Activated T-helper 17 cell treated with anti-CD3 and anti-CD28 coated beads, Interleukin-2, amount 50 U/mL, for 72 hours (primary cell): ENCODE measurements at places on chromosomes 3 and 15.

DNA sequence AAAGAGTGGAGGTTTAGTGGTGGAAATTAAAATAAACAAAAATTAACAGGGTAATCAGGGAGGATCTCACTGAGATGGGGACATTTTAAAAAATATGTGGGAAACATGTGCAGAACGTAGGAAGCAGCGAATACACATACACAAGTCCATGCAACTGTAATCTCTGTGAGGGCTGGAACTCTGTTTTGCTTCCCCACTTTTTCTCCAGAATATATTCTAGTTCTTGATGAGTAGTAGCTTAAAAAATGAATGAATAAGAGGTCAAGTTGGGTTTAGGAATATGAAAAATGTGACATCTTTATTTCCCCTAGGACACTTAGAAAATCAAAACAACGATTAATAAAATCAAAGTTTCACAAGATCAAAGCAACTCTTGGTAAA, 312.2 kb upstream of the ZNF717 start:
- no peak overlapping the region for H3K27ac ChIP-seq
- H3K27me3 ChIP-seq, result no peaks in the 10 kb centered on the region
- no peak for ATAC-seq
- H3K4me3 ChIP-seq, result no peak overlapping the region
- no peaks in the 10 kb centered on the region for H3K36me3 ChIP-seq

- no peaks in the 10 kb centered on the region for H3K36me3 ChIP-seq
- no peaks in the 10 kb centered on the region for H3K4me1 ChIP-seq
- H3K27ac ChIP-seq, result no peak overlapping the region
- no peak for ATAC-seq
These were observed 53.5 kb upstream of the WNT5A start for GRCh38 chr3:55540579-55540978.

GRCh38 chr3:61725851-61726333, 164.5 kb downstream of the PTPRG start:
- H3K4me1 ChIP-seq, result no peaks in the 10 kb centered on the region
- ATAC-seq, result no peak
- peaks cover 3% of the 10 kb centered on the region for H3K27me3 ChIP-seq

DNA sequence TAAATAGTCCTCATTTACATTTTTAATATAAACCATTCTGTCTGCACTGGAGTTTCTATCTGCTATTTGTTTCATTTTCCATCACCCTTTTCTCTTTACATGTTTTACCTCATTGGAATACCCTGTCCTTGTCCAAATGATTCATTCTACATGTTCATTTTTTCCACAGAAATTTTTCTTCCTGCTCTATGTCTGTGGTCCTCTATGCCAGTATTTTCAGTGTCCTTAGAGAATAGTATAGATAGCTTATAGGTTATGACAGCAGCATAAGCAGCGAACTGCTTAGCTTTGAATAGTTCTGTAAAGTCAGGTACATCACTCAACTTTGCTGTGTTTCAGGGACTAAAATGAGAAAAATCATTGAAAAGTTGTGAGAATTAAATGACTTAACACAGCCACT, 742.3 kb upstream of the CBLB start:
- ATAC-seq, result no peak
- H3K27ac ChIP-seq, result no peak overlapping the region
- no peak overlapping the region for H3K4me3 ChIP-seq

- no peaks in the 10 kb centered on the region for H3K4me1 ChIP-seq
- ATAC-seq, result no peak
- no peak overlapping the region for H3K4me3 ChIP-seq
- no peak overlapping the region for H3K27ac ChIP-seq
- peaks cover 12% of the 10 kb centered on the region for H3K27me3 ChIP-seq
These were observed 16.2 kb upstream of the PDIA5 start for GRCh38 chr3:123050666-123051065.

- H3K4me1 ChIP-seq, result no peaks in the 10 kb centered on the region
- no peak for ATAC-seq
- no peaks in the 10 kb centered on the region for H3K36me3 ChIP-seq
- H3K27me3 ChIP-seq, result no peaks in the 10 kb centered on the region
- no peak overlapping the region for H3K27ac ChIP-seq
These were observed 4.5 kb upstream of the NANOGP8 start for GRCh38 chr15:35089551-35089950.

GRCh38 chr3:12392101-12392878, 92.0 kb upstream of the TSEN2 start:
- H3K27ac ChIP-seq, result no peak overlapping the region
- peaks cover 9% of the 10 kb centered on the region for H3K4me1 ChIP-seq
- H3K4me3 ChIP-seq, result no peak overlapping the region
- peaks cover 4% of the 10 kb centered on the region for H3K27me3 ChIP-seq

DNA sequence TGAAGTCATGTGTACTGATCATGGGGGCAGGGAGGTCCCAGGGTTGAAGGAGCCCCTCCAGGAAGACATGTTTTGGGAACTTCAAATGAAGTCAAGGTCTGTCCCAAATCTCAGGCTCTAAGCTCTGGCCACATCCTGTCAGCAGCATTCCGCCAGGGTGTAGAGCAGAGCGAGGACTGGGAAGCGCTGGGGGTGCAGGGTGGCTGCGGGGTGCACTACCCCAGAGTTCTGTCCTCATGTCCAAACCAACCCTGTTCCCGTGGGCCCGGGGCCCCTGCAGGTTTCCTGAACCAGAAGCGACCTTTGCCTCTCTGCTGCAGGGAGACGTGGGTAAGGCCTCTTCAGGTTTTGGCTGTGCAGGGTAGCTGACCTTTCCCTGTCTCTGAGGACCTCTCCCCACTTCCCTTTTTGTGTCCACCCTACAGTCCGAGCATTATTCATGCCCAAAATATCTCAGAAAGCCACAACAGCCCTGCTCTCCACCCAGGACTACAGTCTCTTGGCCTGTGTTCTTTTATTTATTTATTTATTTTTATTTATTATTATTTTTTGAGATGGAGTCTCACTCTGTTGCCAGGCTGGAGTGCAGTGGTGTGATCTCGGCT, 26.6 kb upstream of the FLNB start:
- H3K27me3 ChIP-seq, result no peaks in the 10 kb centered on the region
- H3K27ac ChIP-seq, result no peak overlapping the region
- ATAC-seq, result no peak
- H3K36me3 ChIP-seq, result no peaks in the 10 kb centered on the region

DNA sequence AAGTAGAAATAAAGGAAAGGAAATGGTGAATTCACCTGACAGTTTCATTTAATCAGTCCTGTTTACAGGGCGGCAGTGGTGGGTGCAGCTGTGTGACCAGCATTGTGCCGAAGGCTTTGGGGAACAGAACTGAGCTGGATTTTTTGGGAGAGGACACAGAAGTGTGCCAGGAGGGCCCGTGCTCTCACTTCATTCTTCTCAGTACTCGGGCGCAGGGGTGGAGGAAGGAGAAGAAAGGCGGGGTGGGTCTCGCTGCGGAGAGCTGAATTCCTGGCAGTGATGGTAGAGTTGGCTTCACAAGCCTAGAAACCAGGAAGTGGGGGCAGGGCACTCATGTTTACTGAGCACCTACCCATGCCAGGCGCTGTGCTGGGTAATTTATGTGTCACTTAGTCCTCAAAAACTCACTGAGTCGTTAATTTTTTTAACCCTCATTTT, 64.6 kb downstream of the CRTC3 start:
- H3K4me1 ChIP-seq, result peaks cover 56% of the 10 kb centered on the region

DNA sequence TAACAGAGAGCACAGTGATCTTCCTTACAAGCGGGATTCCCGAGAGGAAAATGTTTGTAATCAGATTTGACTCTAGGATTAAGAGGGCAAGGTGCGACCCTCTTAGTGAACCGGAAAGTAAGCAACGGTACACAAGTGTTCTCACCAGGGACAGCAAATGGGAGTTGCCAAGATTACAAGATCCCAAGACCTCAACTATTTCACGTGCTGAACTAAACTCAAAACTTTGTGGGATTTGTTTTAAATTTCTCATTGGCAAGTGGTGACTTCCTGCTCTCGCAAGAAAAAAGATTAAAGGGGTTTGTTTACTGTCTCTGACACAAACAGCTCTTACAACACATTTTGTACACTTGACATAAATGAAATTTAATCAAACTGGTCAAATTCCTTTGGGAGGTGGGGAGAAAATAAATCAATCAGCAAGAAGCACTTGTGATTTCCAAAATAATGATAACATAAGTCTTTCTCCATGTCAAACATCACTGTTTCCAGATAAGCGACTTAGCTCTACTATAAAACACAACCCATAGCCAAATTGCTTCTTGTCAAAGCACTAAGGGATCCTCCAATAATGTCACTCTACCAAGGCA, 2.2 kb upstream of the PGPEP1L start:
- H3K36me3 ChIP-seq, result no peaks in the 10 kb centered on the region
- no peak overlapping the region for H3K27ac ChIP-seq
- H3K4me3 ChIP-seq, result no peak overlapping the region
- ATAC-seq, result no peak

GRCh38 chr15:29123171-29123570, 146.5 kb downstream of the NSMCE3 start:
- no peaks in the 10 kb centered on the region for H3K4me1 ChIP-seq
- H3K36me3 ChIP-seq, result no peaks in the 10 kb centered on the region
- H3K27me3 ChIP-seq, result no peaks in the 10 kb centered on the region
- no peak overlapping the region for H3K4me3 ChIP-seq

DNA sequence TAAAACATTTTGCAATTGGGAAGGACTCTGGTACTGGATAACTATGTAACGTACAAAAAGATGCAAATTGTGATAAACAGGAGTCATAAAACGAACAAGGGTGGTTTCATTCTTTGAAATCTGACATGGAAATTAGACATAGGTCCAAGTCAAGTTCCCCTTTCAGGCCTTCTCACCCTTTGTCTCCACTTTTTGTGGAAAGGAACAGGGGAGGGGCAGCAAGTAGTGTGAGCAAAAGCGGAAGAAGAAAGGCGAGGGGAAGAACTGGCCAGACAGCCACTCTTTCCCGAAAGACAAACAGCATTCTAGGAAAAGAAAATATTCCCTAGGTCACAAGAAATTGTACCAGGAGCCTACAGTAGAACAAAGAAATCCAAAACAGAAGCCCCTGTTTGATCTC, 52.6 kb downstream of the MCF2L2 start:
- peaks cover 32% of the 10 kb centered on the region for H3K4me1 ChIP-seq
- no peak for ATAC-seq
- no peaks in the 10 kb centered on the region for H3K27me3 ChIP-seq
- peaks cover 49% of the 10 kb centered on the region for H3K36me3 ChIP-seq
- H3K4me3 ChIP-seq, result peak overlapping the region; percentile 2

GRCh38 chr15:80875568-80876347, 96.6 kb downstream of the CEMIP start:
- ATAC-seq, result no peak

- no peak for ATAC-seq
- no peak overlapping the region for H3K27ac ChIP-seq
- no peaks in the 10 kb centered on the region for H3K36me3 ChIP-seq
- peaks cover 31% of the 10 kb centered on the region for H3K4me1 ChIP-seq
- no peaks in the 10 kb centered on the region for H3K27me3 ChIP-seq
These were observed 65.1 kb downstream of the APBA2 start for GRCh38 chr15:28950916-28951315.

GRCh38 chr3:184738982-184739381, 27.1 kb upstream of the MAGEF1 start:
- ATAC-seq, result no peak
- peak overlapping the region; percentile 28 for H3K27ac ChIP-seq
- H3K4me1 ChIP-seq, result no peaks in the 10 kb centered on the region
- peaks cover 19% of the 10 kb centered on the region for H3K27me3 ChIP-seq
- H3K36me3 ChIP-seq, result no peaks in the 10 kb centered on the region
